ENCODE measurements at places on chromosomes 7 and 10. TPM values are rescaled to one million over a fixed set of nuclear protein-coding genes. Genes with fewer than 3 reads are reported as not detected.

Gene MYO1G
- 465 TPM for total RNA-seq

Gene MMRN2
- not detected for total RNA-seq

Gene SDHAF3
- total RNA-seq, result 17.0 TPM

Gene LGI1
- total RNA-seq, result not detected

Gene BBIP1
- total RNA-seq, result 33.2 TPM

Gene FHIP2A
- 23.9 TPM for total RNA-seq

Gene OR6B1
- not detected for total RNA-seq

Gene OR2A5
- not detected for total RNA-seq

Gene MLLT10
- 31.5 TPM for total RNA-seq

Gene HSPA12A
- not detected for total RNA-seq

Gene SLC29A3
- 3.6 TPM for total RNA-seq

Gene EPO
- not detected for total RNA-seq

Gene PDAP1
- total RNA-seq, result 114 TPM

- H3K27me3 ChIP-seq, result no peaks in the 10 kb centered on the region
- peaks cover 44% of the 10 kb centered on the region for H3K4me1 ChIP-seq
These were observed 53.2 kb downstream of the GSAP start for GRCh38 chr7:77362905-77363304.

GRCh38 chr7:151808400-151809145 lies 68.3 kb downstream of the PRKAG2 start:
- no peaks in the 10 kb centered on the region for H3K36me3 ChIP-seq
- no peak overlapping the region for H3K27ac ChIP-seq
- H3K4me1 ChIP-seq, result peaks cover 10% of the 10 kb centered on the region
- no peaks in the 10 kb centered on the region for H3K27me3 ChIP-seq

DNA sequence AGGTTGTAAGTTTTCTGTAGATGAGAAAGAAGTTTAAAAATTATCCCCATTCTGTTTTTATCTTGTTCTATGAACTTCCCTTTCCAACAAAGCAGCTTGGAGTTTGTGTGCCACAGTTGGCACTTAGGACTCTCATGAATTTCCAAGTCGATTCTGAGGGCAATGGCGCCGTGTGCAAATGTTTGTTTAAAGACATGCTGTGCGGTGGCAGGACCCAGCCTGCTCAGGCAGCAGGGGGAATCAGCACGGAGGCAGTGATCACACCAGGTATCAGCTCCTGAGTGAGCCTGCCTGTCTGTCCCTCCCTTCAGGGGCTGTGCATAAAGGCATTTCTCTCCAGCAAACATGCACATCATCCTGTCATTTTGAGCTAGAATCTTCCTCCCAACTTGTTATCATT lies 109.8 kb upstream of the WDR11 start:
- peaks cover 39% of the 10 kb centered on the region for H3K27me3 ChIP-seq
- H3K4me3 ChIP-seq, result no peak overlapping the region
- H3K4me1 ChIP-seq, result no peaks in the 10 kb centered on the region
- no peak overlapping the region for H3K27ac ChIP-seq
- no peaks in the 10 kb centered on the region for H3K36me3 ChIP-seq

- H3K36me3 ChIP-seq, result peaks cover 6% of the 10 kb centered on the region
- DNase-seq, result no peak
- no peak overlapping the region for H3K27ac ChIP-seq
- no peaks in the 10 kb centered on the region for H3K27me3 ChIP-seq
These were observed 768.3 kb downstream of the SORCS3 start for GRCh38 chr10:105409370-105409769.

- no peak overlapping the region for H3K4me3 ChIP-seq
- H3K27ac ChIP-seq, result no peak overlapping the region
- DNase-seq, result no peak
- no peaks in the 10 kb centered on the region for H3K36me3 ChIP-seq
- H3K4me1 ChIP-seq, result no peaks in the 10 kb centered on the region
These were observed 21.5 kb downstream of the GPRIN2 start for GRCh38 chr10:46534828-46535524.

GRCh38 chr7:71208881-71209280 lies 76.9 kb downstream of the GALNT17 start:
- H3K4me1 ChIP-seq, result no peaks in the 10 kb centered on the region
- no peak for DNase-seq
- peaks cover 5% of the 10 kb centered on the region for H3K36me3 ChIP-seq
- H3K27ac ChIP-seq, result no peak overlapping the region
- no peak overlapping the region for H3K4me3 ChIP-seq

DNA sequence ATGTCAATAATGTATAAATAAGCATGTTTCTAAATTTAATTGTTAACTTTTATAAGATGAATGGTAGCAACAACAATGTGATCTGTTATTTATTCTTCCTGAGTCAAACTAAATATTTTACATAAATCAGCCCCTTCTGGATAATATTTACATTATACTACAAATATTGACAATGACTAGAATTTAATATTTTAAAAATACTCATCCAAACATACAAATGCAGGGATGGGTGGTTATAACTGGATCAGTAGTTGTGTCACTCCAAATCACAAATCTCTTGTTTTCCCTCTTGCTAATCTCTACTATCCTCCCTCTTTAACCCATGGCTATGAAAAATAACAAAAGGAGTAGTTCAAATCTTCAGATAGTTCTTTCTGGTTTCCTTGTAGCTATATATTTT lies 407.0 kb downstream of the HTR7 start:
- H3K4me3 ChIP-seq, result no peak overlapping the region
- H3K36me3 ChIP-seq, result peaks cover 5% of the 10 kb centered on the region
- no peak overlapping the region for H3K27ac ChIP-seq
- DNase-seq, result no peak
- no peaks in the 10 kb centered on the region for H3K27me3 ChIP-seq

GRCh38 chr10:78814407-78814806 lies 254.4 kb upstream of the ZMIZ1 start:
- no peaks in the 10 kb centered on the region for H3K4me1 ChIP-seq
- H3K27me3 ChIP-seq, result peaks cover 9% of the 10 kb centered on the region
- no peak for DNase-seq
- no peak overlapping the region for H3K27ac ChIP-seq
- H3K36me3 ChIP-seq, result no peaks in the 10 kb centered on the region

DNA sequence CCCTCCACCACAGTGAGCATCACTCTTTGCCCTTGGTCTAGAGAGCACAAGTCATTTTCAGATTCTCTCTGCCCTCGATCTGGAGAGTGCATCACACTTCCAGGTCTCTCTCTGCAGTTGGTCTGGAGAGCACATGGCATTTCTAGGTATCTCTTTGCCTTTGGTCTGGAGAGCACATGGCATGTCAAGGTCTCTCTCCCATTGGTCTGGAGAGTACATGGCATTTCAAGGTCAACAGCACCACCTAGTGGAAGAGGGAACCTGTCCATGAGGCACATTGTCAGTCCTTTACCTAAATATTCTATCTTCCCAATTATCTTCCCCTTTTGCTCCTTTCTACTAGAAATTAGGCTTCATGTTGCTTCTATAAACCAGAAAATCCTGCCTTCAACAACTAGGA lies 1139.4 kb downstream of the XPNPEP1 start:
- H3K4me1 ChIP-seq, result no peaks in the 10 kb centered on the region
- no peak for DNase-seq
- H3K36me3 ChIP-seq, result no peaks in the 10 kb centered on the region
- no peaks in the 10 kb centered on the region for H3K27me3 ChIP-seq

DNA sequence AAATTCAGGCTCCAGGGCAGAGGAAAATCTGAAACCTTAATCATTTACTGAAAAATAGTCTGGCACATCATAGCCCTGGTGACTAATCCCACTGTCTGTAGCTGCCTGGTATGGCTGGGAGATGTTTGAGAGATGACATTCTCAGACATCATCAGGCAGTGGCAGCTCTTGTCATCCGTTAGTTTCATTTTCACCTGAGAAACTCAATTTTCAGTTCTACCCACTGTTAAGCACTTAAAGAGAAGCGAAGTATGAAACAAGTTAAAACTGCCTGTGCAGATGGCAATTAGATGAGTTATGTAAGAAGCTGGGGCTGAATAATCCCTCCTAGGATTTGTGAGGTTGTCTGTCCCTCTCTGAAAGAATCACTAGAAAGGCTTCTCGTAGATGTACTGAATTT lies 150.2 kb downstream of the NSUN6 start:
- DNase-seq, result no peak
- H3K27ac ChIP-seq, result no peak overlapping the region
- no peaks in the 10 kb centered on the region for H3K36me3 ChIP-seq
- no peaks in the 10 kb centered on the region for H3K4me1 ChIP-seq
- H3K4me3 ChIP-seq, result no peak overlapping the region

DNA sequence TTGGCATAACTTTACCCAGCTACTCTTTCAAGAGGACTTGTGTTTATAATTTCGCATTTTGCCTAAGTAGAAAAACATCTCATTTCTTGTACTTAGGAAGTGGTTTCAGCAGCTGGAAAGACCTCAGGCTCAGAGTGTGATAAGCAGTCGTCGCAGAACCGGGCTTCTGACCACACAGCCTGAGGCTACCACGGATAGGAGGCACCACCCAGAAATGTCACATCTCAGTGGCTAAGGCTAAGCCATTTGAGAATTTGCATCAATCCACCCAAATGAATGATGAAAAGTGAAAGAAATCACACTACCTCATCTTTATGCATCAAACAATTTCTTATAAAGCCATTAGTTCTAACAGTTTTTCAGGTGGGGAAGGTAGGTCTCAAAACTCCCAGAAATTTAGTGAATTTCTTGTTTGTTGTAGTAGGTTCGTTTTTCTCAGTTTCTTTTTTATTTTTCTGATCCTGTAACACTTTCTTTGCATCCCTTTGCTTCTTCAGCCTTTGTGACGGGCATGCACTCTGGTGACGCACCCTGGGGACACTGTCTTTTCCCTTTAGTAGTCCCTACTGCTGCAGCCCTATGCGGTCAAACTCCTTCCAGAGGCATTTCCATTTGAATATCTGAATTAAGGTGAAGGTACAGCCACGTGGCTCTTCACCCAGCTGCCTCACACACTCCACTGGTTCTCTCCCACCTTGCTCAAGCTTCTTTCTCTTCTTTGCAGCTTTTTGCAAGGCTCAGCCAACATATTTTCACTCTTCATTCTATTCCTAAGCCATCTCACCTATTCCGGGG lies 68.5 kb downstream of the MAP3K8 start:
- H3K27ac ChIP-seq, result peak overlapping the region; percentile 89
- H3K4me1 ChIP-seq, result peaks cover 80% of the 10 kb centered on the region
- H3K4me3 ChIP-seq, result peak overlapping the region; percentile 80

GRCh38 chr10:17980846-17981565 lies 29.3 kb downstream of the SLC39A12 start:
- H3K27ac ChIP-seq, result no peak overlapping the region
- H3K27me3 ChIP-seq, result peaks cover 8% of the 10 kb centered on the region
- DNase-seq, result no peak
- H3K36me3 ChIP-seq, result no peaks in the 10 kb centered on the region

DNA sequence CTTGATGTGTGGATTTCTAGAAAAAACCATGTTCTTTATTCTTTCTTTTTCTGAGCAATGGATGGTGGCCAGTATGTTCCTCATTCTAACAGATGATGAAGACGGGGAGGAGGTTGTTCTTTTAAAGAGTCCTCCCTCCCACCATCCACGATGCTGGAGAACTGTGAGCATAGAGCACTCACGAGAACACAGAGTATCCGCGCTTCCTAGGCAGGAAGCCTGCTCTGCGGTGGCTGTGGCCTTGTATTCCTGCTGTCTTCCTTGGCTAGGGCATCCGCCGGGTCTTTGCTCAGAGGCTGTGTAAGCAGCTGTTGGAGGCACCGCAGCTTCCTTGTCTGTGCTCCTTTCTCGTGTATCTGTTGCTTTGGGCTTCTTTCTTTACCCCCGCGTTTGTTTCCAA lies 214.2 kb downstream of the CCDC3 start:
- H3K27ac ChIP-seq, result no peak overlapping the region
- H3K27me3 ChIP-seq, result no peaks in the 10 kb centered on the region
- no peak for DNase-seq
- H3K4me1 ChIP-seq, result peaks cover 4% of the 10 kb centered on the region
- no peak overlapping the region for H3K4me3 ChIP-seq

DNA sequence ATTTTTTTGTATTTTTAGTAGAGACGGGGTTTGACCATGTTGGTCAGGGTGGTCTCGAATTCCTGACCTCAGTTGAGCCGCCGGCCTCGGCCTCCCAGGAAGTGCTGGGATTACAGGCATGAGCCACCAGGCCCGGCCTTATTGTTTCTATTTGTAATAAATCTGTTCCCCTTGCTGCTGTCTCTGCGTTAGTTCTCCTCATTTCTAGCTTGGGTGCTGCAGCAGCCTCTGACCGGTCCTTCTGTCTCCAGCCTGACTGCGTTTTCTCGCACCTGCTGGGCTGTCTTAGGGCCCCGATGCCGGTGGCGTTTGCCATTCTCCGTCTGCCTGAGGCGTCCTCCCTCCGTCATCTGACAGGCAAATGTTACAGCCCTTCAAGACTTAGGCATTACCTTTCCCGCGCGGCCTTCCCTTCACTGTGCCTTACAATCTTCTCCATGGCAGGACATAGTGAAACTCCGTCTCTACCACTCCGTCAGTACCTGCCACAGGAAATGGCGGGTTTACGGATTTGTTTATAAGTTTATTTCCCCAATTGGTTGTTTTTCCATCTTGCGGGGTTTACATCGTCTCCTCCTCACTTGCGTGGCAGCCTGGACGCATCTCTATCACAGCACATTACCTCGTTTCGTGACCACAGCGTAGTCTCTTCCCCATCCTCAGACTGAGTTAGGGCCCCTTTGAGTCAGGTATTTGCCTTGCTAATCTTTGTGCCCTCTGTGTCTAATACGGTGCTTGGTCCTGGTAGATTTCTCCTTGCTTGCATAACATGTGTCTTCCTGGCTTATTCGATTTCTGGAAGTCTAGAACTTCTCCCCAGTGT lies 2.3 kb upstream of the GIMAP8 start:
- H3K36me3 ChIP-seq, result no peaks in the 10 kb centered on the region
- H3K27me3 ChIP-seq, result no peaks in the 10 kb centered on the region
- H3K4me1 ChIP-seq, result peaks cover 53% of the 10 kb centered on the region
- no peak for DNase-seq
- H3K4me3 ChIP-seq, result peak overlapping the region; percentile 98

GRCh38 chr10:1097436-1097835 lies 41.3 kb downstream of the WDR37 start:
- peaks cover 11% of the 10 kb centered on the region for H3K36me3 ChIP-seq
- H3K27ac ChIP-seq, result no peak overlapping the region
- H3K4me1 ChIP-seq, result peaks cover 26% of the 10 kb centered on the region
- no peak overlapping the region for H3K4me3 ChIP-seq
- DNase-seq, result no peak

GRCh38 chr7:37153376-37153775 lies 295.3 kb downstream of the ELMO1 start:
- no peak overlapping the region for H3K4me3 ChIP-seq
- DNase-seq, result no peak
- peaks cover 23% of the 10 kb centered on the region for H3K36me3 ChIP-seq
- no peak overlapping the region for H3K27ac ChIP-seq
- H3K27me3 ChIP-seq, result no peaks in the 10 kb centered on the region

DNA sequence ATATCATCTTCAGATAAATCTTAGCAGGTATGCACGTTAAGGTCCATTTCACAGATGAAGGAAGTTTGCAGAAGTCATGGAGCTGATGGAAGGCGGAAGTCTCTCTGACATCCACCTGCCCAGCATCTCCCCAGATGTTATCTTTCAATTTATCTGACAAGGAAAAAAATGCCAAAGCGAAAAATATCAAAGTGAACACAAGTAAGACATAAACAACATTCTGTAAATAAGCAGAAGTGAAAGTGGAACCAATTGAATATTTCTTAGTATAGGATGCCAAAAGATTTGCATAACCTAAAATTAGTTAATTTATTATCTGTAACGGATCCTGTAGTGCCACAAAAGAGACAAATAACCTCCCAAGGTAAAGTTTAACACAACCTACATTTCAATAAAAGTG lies 73.6 kb upstream of the NEBL start:
- H3K4me3 ChIP-seq, result no peak overlapping the region
- DNase-seq, result no peak
- no peaks in the 10 kb centered on the region for H3K27me3 ChIP-seq
- H3K27ac ChIP-seq, result no peak overlapping the region
- no peaks in the 10 kb centered on the region for H3K36me3 ChIP-seq

Data from natural killer cell treated with Interleukin-12 subunit alpha and Interleukin-12 subunit beta and Interleukin-15 and Interleukin-18, amount 100 ng/mL, for 72 hours (primary cell).